ENCODE measurements at places on chromosomes 5 and 9.
A peak's percentile ranks its signal among the peaks of the same experiment; 100 is the strongest.

GRCh38 chr5:160452036-160452435, 30.4 kb downstream of the PTTG1 start:
- DNase-seq: no peak

DNA sequence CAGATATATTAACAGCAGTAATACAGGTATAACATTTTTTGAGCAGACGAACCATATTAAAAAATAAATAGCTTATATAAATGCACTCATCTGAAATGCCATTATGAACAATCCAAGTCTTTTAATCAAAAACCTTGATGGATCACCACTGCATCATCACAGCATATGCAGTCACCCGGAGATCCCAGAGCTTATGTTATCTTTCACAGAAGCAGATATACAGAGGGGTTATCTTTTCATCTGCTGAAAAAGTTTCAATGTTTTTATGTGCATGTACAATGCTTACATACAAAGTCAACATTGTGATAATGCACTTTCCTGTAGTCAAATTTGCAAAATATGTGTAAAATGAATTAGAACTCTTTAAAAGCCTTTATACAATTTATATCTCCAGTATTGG, 211.9 kb downstream of the FBXL7 start:
- no peak for DNase-seq

DNA sequence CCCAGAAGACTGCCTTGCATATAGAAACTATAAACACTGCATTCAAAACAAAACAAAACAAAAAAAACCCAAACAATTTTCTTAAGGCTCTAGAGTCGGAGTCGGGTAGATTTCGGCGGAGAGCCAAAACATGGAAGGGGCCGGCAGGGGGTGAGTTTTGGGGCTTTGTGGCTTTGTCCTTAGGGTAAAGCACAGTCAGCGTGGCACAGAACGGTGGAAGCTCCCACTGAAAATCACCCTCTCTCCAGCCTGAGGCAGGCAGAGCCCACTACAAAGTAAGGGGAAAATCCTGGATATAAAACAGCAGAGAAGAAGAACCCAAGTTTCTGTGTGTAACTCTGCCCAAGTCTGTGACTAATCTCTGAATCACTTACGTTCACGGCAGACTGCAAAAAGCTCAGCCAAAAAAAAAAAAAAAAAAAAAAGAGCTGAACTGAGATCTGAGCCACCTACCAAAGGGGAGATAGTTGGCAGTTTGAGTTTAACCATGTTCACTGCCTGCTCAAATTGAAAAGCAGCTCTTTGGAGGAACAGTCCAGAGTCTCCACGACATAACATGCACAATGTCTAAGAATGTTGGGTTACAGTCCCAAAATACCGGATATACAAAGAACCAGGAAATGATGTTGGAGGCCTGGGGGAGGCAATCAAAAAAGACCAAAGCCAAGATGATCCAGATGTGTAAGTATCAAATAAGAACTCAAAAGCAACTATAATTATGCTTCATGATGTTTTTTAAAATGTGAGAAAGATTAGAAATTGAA, 26.6 kb upstream of the OR2K2 start:
- DNase-seq: no peak

DNA sequence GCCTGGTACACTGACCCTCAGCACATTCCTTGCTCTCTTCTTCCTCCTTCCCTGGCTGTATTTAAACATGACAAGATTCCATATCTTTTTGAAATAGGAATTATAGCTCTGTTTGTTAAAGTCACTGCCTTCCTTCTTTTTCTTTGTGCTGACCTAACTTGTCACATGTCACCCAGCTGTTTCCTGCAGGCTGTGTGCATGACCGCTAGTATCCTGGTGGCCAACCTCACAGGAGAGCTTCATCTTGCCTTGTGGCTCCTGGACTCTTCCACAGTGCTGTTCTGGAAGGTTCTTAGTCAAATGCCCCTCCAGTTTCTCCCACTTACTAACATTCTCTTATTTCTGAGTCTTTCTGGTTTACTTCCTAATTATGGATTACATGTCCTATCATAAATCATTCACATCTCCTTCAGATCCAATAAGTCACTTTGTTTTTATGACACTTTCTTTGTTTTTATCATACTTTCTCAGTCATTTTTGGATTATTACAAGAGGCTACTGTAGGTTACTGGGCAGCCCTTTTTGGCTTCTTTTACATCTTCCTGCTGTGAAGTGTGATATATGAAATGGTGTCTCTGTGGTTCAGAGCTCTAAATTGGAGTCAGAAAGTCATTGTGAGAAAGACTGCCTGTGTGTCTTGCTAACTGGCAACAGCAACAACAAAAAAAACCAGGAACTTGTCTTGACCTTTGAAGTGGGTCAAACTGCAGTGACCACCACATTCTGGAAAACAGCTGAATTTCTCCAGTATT, 463.6 kb upstream of the DAP start:
- DNase-seq: peak; percentile 20

- DNase-seq: no peak
Observed at GRCh38 chr5:68114378-68115040, 101.0 kb upstream of the PIK3R1 start.

DNA sequence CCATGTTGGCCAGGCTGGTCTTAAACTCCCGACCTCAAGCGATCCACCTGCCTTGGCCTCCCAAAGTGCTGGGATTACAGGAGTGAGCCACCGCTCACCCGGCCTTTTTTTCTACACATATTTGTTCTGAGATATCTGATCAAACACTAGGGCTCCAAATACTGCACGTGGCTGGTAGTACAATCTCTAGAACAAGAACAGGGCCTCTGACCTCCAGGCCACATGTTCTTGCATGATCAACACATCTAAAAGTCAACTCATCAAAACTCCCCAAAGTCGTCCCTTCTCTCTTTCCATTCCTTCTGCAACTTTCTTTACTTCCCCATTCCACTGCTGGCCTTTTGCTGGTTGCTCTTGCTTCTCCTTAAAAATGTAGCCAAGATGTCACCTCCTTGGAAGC, 113.3 kb upstream of the LHFPL2 start:
- no peak for DNase-seq

DNA sequence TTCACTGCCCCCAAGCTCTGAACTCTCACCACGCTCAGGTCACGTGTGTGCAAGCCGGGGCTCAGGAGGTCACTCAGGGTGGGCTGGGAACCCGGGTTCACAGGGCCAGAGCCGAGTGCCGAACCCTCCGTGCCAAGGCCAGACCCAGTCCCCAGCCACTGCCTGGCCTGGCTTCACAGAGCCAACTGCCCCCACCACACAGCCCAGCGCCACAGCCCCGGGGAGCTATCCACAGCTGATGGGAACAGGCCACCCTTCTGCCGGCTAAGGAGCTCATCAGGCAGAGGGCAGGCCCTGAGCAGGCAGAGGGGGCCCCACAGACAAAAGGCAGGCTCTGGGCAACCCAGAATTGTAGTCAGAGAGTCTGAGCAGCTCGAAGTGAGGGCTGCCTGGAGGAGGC, 117.0 kb downstream of the VAV2 start:
- DNase-seq: no peak

DNA sequence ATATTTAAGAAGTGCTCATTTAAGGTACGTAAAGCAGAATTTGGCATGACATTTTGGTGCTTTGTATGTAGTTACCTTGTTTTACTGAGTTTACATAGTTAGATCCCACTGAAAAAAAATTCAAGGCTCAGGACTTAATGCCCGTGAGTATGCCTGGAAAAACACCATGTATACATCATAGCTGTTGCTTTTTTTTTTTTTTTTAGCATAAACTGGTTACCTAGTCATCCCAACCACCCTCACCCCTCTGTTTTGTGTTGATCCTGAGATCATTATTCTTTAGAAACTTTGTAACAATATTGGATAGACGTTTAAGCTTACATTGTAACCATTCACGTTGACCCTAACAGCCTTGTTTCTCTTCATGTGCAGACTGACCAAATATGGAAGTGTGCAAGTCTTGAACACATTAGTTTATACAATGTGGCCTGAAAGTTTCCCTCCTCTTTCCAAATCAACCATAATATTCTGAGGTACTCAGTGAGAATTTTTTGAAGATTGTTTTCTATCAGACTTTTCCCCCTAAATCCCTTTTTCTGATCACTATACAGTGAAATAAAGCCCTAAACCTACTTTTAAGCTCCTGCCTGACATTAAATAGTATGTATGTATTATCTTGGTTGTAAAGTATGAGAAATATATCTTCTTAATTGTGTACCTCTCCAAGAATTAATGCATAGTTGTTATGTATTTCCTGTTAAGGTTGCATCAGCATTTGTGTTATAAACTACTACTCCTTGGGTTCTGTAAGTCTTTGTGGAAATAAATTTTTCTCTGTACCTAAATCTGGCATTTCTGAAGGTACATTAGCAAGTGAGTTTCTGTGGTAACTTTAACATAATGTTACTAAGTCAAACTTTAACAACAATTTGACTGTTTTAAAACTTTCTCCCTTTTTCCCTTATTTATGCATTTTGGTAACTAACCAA, 4.4 kb downstream of the RABGAP1 start:
- no peak for DNase-seq

DNA sequence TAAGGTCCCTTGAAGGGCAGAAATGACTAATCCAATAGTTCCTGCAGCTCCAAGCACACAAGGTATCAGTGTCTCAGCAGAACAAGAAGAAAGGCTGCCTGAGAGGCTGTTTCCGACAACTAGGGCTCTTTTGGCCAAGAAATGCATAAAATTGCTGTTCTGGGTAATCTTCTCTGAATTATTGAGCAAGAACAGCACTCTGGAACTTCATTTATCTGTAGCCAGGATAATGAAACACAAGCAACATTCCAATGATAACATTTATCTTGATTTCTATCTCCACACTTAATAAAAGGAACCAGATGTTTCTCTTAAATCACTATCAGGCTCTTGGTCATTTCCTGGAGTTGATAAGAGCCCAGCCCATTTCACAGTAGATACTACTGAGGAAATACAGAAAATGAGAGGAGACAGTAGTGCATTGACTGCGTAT, 17.0 kb upstream of the AUH start:
- DNase-seq: no peak

Data from DMS53 (cell line).